Immature natural killer cell (primary cell): ENCODE measurements at places on chromosomes 12 and 14. TPM values are rescaled to one million over a fixed set of nuclear protein-coding genes. Genes with fewer than 3 reads are reported as not detected.

DNA sequence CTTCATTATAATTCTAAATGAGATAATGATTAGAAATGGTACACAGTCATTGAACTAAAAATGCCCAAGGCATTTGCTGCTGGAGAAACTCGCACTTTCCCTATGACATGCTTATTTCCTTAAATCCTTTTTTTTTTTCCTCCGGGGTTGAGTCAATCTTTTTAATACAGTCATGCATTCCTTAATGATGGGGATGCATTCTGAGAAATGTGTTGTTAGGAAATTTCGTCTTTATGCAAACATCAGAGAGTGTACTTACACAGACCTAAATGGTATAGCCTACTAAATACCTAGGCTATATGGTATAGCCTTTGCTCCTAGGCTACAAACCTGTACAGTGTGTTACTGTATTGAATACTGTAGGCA lies 29.8 kb upstream of the DACT1 start:
- DNase-seq, result no peak

GRCh38 chr14:24237463-24237955 lies 4.8 kb downstream of the GMPR2 start:
- no peak for DNase-seq

DNA sequence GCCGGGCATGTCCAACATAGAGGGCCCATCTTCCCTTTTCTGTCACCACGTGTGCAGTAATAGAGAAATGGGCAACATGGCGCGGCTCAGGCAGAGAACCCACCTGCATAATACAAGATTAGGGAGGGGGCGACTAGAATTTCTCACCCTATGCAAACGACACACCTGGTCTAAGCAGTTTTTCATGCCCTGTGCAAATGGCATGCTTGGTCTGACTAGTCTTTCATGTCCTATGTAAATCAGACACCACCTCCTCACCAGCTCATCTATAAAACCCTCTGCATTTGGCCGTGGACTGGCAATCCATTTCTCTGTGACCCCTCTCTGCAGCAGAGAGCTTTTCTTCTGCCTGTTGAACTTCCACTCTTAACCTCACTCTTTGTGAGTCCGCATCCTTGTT lies 180.2 kb upstream of the PZP start:
- DNase-seq, result no peak

- DNase-seq, result no peak
These were observed 22.7 kb downstream of the SETD1B start for GRCh38 chr12:121826318-121827150.

- DNase-seq, result no peak
These were observed 156.7 kb downstream of the TMEM121 start for GRCh38 chr14:105682956-105683570.

- no peak for DNase-seq
These were observed 23.8 kb downstream of the GRIN2B start for GRCh38 chr12:13957576-13957975.

DNA sequence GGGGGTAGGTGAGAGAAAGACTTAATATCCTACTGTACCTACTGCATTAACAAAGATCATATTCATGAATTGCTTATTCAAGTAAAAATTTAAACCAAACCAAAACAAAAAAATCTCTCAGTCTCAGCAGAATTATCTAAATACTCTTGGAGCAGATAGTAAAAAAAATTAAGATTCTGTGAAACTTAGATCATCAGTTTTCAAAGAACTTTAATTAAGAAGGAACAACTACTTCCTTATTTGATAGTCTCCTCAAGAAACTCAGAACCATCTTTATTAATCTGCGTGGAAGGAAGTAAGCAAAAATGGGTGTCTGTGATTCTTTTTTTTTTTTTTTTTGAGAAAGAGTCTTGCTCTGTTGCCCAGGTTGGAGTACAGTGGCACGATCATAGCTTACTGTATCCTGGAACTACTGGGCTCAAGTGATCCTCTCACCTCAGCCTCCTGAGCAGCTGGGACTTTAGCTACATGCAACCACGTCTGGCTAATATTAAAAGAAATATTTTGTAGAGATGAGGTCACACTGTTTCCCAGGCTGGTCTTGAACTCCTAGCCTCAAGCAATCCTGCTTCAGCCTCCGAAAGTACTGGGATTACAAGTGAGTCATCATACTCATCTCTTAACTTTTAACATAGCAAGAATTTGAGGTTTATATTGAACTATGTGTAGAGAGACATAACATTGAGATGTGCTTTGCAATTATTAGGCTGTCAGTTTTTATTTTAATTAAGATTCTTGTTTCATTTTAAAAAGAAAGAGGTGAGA lies 37.4 kb downstream of the GAS2L3 start:
- no peak for DNase-seq

DNA sequence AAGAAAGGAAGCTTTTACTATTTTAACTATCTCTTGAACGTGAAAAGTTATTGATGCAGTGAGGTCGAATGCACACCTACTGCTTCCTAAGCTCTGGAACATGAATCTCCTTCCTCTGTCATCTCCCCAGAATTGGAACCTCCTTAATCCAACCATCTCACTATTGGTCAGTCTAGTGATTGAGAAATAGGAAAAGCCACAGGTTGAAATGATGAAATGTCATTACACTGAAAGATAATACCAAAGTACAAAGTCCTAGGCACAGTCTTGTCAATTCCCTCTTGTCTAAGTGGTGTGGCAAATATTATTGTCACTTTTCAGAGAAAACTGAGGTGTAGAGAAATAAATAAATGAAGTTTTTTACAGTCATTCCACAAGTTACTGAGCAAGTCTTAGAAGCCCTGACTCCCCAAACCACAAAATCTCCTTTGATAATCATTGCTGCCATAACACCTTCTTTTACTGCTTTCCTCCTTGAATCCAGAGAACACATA lies 19.5 kb upstream of the HIGD1C start:
- no peak for DNase-seq

GRCh38 chr12:19613051-19613535 lies 173.8 kb downstream of the AEBP2 start:
- no peak for DNase-seq

DNA sequence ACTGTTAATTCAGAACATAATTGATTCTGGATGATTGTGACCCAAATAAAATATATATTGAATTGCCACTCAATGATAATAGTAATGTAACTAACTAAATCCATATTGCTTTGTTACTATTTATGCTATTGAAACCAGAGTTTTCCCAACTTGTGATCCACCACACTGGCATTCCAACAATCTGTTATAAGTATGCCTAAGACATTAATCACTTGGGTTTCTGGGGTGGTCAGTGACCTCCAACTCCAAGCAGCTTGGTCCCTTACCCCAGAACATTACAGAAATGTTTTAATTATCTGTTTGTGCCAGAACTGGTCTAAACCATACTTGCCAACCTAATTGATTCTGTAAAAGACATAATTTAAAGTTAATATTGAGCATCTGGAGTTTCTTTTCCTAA lies 14.6 kb downstream of the CAPS2 start:
- DNase-seq, result no peak

- DNase-seq, result no peak
These were observed 14.1 kb upstream of the FBLN5 start for GRCh38 chr14:91961297-91962220.

DNA sequence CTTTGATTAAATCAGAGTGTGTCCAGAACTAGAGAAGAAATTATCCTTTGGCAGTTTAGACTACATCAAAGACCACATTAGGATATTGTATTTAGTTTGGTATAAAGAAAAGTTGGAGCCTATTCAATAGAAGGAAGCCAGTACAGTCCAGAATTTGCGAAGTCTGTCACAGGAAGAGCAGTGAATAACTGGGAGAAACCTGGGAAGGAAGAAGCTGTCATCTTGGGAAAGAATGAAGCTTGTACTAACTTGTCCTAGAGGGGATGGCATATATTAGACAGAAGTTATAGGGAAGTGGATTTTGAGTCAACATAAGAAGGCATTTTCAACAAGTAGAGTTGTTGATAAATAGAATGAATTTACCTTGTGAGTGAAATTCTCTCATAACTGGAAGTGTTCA lies 386.7 kb downstream of the LRIG3 start:
- no peak for DNase-seq

- DNase-seq, result no peak
These were observed 11.4 kb downstream of the ANKRD9 start for GRCh38 chr14:102497998-102498677.

GRCh38 chr12:131032082-131032750 lies 78.5 kb downstream of the ADGRD1 start:
- no peak for DNase-seq

DNA sequence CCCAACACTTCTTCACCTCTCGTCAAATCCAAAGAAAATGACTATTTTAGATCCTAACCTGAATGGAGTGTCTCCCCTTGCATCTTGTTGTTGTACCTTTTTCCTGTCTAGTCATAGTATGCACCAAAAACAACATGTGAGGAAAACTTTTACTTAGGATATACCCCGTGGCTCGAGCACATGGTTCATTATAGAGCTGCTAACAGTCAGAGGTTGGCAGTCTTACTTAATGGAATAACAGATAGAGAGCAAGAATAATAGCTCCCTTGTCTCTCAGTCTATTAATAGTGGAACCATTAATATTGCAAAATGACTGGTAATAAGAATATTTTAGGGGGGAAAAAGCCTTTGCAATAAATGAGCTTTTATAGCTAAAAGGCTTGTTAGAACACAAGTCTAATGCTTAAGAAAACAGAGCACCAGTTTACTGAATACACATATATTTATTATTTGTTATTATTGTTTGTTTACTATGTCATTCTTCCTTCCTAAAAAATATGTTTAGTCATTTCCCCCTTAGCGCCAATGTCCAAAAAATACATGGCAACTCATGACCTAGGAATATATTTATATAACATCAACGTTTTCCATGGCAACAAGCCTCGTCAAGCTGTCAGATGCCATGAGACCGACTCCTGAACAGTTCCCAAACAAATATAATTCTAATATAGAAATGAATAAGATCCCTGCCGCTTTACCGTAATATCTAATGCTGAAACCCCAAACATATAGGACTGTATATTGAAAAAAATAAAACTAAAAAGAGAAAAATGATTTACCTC lies 592.4 kb downstream of the SOX5 start:
- no peak for DNase-seq

- no peak for DNase-seq
These were observed 211.0 kb downstream of the TBX5 start for GRCh38 chr12:114194956-114195355.

DNA sequence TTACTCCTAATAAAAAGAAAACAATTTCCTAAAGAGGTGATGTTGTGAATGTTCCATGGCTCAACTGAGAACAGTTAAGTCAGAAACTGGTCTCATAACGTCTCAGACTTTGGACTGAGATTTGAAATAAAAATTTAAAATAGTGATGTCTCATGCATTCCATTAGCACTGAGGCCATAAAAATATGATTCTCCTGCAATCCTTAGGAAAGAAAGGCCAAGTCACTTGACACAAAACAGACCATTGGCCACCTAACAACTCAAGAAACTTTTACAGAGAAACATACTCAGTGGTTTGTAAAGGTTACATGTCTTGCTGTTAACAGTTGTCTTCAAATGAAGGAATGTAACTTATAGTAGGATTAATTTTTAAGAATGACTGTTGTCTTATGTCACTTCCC lies 58.1 kb downstream of the STAB2 start:
- no peak for DNase-seq

DNA sequence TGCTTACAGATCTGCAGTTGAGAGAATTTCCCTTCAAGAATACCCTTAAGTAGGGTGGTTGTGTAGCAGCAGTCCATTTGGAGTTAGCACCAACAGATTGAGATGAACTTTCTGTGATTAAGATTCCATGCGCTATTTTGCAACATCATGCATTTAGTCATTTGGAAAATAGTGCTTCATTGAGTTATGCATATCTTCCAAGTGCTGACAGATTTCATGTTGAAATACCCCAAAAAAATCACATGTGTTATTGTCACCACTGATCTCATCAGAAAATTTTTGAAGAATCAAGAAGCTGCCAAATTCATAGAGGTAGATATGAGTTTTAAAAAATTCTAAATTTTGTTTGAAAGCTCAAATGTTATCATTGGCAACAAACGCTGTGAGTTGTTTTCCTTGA lies 35.5 kb upstream of the OSBPL8 start:
- no peak for DNase-seq

GRCh38 chr12:11577658-11578260 lies 71.7 kb upstream of the ETV6 start:
- no peak for DNase-seq

SDSL gene
- polyA plus RNA-seq, result 1.1 TPM

KRT86 gene
- 13.1 TPM for polyA plus RNA-seq

CACNA2D4 gene
- polyA plus RNA-seq, result 9.6 TPM

CCDC38 gene
- polyA plus RNA-seq, result not detected

LARP4 gene
- 11.2 TPM for polyA plus RNA-seq

SRRM4 gene
- polyA plus RNA-seq, result not detected

C12orf60 gene
- 1.1 TPM for polyA plus RNA-seq

WNT1 gene
- 1.2 TPM for polyA plus RNA-seq

CPM gene
- 0.06 TPM for polyA plus RNA-seq
